ENCODE measurements at places on chromosomes 6 and 20. TPM values are rescaled to one million over a fixed set of nuclear protein-coding genes. Genes with fewer than 3 reads are reported as not detected.

The DOK5 gene
- total RNA-seq, result 0.37 TPM

- DNase-seq, result no peak
Observed at GRCh38 chr6:129872586-129872985, 11.5 kb upstream of the TMEM244 start.

- DNase-seq, result no peak
Observed at GRCh38 chr6:446418-447366, 55.1 kb downstream of the IRF4 start.

DNA sequence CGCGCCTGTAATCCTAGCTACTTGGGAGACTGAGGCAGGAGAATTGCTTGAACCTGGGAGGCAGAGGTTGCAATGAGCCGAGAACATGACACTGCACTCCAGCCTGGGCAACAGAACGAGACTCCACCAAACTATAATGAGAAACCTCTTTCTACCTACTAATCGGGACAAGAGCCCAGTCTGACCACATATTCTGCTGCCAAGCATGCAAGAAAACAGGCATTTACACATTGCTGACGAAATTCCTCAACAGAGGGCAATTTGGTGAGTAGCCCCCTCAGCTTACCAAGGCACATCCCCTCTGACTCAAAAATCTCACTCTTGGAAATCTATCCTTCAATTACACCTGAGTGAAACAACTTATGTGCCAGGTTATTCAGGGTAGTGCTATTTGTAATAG is 81.2 kb downstream of the SLC23A2 start:
- no peak for DNase-seq

- DNase-seq, result peak; percentile 93
Observed at GRCh38 chr6:89081129-89081422, 525 bp downstream of the PNRC1 start.

DNA sequence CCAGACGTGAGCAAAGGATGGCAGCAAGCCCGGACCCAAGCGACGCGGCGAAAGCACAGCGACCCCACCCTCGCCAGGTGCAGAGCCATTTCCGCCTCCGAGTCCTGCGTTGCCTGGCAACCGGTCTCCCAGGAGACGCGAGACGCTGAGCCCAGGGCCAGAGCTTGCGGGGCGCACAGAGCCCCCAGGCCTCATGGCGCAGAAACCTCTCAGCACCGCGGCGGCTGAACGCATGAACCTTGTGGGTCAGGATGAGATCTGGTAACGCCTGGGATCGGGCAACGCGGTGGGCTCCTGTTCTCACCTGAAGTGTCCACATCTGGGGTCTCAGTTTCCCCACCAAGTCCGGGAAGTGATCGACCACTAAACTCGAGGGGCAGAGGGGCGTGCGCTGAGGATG is 77.7 kb downstream of the ANKRD60 start:
- peak; percentile 63 for DNase-seq

The OSBPL2 gene
- total RNA-seq, result 45.9 TPM

DNA sequence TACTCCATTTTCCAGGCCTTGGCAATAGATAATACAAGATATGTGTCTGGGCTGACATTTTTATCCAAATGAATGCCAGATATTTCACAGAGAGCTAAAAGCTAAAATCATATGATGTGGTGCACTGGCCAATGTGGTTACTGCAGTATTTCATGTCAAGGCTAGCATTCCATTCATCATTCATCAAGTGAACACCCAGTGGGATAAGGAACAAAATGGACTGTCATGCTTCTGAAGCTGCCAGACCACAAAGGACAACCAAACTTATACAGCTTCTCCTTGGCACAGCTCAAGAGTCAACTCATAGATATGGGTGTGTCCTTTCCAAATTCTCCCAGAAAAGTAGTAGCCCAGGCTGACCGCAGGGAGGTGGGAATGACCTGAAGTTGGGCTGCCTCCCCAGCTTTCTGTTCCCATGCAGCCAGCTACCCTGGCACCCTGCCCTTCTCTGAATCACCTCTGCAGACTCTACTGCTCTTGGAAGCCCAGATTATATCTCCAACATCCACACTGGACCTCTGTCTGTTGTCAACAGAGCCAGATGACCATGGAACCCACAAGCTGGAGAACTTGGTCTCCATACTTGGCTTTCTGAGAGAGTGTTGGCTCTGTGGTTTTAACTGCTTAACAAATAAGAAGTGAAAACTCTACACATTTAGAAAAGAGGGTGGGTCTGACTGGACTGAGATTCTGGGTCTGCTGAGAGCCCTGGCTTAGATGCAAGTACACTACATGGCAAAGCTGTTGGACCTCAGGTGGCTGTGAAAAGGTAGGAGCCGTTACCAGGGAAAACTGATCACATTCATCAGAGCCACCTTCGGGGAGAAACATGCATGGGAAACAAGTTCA is 122.8 kb downstream of the ALDH8A1 start:
- no peak for DNase-seq

- DNase-seq, result no peak
Observed at GRCh38 chr6:147564556-147564955, 56.1 kb downstream of the SAMD5 start.

- DNase-seq, result no peak
Observed at GRCh38 chr6:56816370-56816769, 138.5 kb upstream of the BEND6 start.

DNA sequence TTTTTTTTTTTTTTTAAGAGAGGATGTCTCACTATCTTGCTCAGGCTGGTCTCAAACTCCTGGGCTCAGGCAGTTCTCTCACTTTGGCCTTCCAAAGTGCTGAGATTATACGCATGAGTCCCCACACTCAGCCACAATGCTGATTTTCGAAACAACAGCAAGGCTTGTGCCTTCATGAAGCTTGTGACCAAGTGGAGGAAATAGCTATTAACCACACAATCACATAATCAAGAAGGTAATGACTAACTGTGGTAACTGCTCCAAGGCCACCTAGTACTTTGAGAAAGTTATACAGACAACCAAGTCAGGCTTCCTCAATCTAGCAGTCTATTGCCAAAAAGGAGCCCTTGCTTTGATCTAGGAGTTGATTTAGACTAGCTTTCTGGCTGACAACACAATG is 46.3 kb downstream of the SOD2 start:
- DNase-seq, result no peak

The CST5 gene
- not detected for total RNA-seq

DNA sequence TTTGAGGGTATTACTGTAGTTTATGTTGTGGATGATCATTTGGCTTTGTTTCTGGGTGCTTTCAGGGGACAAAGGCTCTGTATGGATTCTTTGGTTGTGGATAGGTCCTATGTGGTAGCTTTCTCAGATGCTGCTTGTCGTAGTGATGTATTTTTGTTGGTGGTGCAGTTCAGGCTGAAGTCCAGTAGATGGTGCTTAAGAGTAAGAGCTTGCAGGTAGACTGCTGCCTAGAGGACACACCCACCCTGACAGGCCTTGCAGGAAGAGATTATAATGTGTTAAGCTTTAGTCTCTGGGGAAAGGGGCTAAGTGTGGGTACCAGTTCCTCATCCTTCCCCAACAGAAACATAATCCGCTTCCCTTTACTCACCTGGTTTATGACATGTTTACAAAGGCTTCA is 62.6 kb upstream of the ADGRB3 start:
- peak; percentile 24 for DNase-seq

The TTK gene
- 2.3 TPM for total RNA-seq

- DNase-seq, result no peak
Observed at GRCh38 chr6:92377137-92377536, 1042.2 kb downstream of the EPHA7 start.

- DNase-seq, result no peak
Observed at GRCh38 chr6:83518816-83519480, 6.6 kb downstream of the PRSS35 start.

GRCh38 chr6:34911822-34912221 is 22.8 kb downstream of the ANKS1A start:
- DNase-seq, result no peak

Data from upper lobe of left lung (tissue), 6 donors.